ENCODE measurements at places on chromosomes 3 and 15.

- peak; percentile 82 for DNase-seq
These were observed 31.8 kb upstream of the RASA2 start for GRCh38 chr3:141454906-141455602.

GRCh38 chr15:57150066-57150865 lies 226.0 kb upstream of the CGNL1 start:
- peak; percentile 50 for DNase-seq

DNA sequence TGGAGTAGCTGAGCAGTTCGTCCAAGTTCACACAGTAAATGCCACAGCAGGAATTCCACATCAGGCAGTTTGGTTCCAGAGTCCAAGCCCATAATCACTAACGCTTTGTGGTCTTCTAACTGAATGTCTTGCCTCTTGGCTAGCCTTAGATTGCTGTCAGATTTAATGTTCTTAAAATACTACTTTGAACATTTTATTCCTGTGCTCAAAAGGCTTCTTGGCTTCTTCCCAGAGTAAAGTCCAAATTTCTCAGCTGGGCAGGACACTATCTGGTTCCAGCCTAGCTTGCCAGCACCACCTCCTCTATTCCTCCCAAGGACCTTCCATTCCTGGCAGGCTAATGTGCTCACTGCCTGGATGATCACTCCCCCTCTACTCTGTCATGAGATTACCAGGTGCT lies 256.9 kb downstream of the SQOR start:
- DNase-seq: no peak

- peak; percentile 46 for DNase-seq
These were observed 6.5 kb downstream of the DAG1 start for GRCh38 chr3:49476563-49476962.

DNA sequence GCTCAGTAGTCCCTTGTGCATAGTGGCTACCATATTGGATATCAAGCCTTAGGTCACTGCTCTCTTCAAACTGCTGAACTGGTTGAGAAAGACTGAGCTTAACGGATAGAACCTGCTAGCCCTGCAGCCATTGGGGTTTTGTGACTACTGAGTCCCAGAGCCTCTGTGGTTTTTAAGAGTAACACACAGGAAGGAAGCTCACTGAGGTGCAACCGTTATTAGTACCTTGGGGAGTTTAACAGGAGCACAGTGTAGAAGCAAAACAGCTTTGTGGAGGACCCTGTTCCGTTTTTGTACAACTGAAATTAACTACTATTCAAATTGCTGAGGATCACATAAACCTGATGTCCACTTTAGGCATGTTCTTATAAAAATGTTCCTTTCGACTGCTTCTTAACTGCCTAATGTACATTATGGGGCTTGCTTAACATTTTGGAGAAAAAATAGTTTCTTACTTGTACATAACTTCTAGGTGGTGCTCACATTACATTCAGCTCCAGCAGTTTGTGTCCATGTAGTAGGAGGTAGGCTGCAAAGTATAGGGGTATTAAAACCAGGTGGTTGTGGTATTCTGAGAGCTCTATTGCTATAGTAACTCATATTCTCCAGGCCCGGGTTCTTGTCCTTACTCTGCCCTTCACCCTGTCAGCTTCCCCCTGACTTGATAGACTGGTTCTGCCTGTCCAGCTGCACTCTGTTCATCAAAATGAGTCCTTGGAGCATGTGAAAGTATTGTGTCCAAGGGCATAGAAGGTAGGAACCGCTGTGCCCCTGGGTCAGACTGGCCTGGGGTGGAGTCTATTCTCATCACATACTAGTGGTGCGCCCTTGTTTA lies 17.3 kb downstream of the PXK start:
- DNase-seq: no peak

GRCh38 chr3:24196526-24196925 lies 251.4 kb downstream of the NR1D2 start:
- DNase-seq: peak; percentile 55

- peak; percentile 37 for DNase-seq
These were observed 417.1 kb downstream of the RBMS3 start for GRCh38 chr3:29697989-29698388.

- DNase-seq: no peak
These were observed 58.3 kb upstream of the NEDD4 start for GRCh38 chr15:56051676-56052075.

DNA sequence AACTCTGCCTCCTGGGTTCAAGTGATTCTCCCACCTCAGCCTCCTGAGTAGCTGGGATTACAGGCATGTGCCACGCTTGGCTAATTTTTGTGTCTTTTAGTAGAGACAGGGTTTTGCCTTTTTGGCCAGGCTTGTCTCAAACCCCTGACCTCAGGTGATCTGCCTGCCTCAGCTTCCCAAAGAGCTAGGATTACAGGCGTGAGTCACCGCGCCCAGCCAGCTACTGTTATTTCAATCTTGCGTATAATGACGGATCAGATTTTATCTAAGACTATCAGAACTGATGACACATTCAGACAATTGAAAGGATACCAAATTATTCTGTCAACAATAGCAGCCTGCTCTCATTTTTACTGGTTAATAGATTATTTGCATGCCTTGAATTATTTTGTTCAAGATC lies 612.2 kb downstream of the ZIC1 start:
- no peak for DNase-seq

DNA sequence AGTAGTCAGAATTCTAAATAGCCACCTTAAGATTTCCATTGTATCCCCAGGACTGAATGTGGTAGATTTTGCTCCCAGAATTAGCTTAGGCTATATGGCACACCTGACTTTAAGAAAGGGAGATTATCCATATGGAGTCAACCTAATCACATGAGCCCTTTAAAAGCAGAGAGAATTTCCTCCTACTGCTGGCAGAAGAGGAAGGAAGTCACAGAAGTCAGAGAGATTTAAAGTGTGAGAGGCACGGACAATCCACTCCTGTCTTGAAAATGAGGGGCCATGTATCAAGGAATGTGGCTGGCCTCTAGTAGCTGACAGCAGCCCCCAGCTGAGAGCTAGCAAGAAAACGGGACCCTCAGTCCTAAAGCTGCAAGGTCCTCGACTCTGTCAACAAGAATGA lies 26.8 kb downstream of the LRRC31 start:
- no peak for DNase-seq

- DNase-seq: peak; percentile 16
These were observed 1.0 kb upstream of the ARIH1 start for GRCh38 chr15:72472992-72473610.

- DNase-seq: no peak
These were observed 278.1 kb upstream of the CHRNA7 start for GRCh38 chr15:31752065-31752762.

DNA sequence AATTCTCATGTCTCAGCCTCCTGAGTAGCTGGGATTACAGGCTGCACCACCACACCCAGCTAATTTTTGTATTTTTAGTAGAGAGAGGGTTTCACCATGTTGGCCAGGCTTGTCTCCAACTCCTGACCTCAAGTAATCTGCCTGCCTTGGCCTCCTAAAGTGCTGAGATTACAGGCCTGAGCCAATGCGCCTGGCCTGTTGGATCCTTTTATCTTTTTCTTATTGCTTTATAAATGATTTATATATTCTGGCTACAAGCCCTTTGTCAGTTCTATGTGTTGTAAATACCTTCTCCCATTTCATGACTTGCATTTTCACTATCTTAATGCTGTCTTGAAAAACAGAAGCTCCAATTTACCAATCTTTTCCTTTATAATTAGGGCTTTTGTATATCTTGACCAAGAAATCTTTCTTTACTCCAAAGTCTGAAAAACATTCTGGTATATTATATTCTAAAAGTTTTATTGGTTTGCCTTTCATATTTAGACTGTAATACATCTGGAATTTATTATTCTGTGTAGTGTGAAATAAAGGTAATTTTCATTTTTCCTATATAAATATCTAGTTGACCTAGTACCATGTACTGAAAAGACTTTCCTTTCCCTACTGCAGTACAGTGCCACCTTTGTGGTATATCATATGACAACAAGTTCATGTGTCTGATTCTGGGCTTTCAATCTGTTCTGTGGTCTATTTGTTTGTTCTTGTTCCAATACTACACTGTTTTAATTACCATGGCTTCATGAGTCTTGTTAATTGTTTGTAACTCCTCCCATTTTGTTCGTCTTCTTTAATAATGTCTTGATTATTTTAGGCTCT lies 52.9 kb upstream of the RNU6-1 start:
- no peak for DNase-seq

- peak; percentile 61 for DNase-seq
These were observed 141.9 kb downstream of the TP63 start for GRCh38 chr3:189773056-189773455.

GRCh38 chr3:39343076-39343717 lies 13.7 kb downstream of the CCR8 start:
- no peak for DNase-seq

DNA sequence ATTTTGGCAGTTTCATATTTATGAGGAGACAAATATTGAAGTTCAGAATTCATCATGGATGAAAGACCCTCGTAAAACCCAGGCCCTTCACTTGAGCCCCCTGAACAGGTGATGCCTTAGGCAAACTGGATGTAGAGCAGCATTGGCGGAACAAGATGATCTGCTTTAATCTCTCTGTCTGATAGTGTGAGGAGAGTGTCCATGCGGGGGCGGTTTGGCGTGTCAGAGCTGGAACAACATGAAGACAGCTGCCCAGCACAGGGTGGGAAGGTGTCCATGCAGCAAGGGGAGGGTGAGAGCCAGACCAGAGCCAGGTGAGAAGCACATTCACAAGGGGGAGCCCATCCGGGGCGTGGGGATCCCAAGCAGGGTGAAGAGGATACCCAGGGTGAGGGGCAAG lies 31.8 kb upstream of the ANP32A start:
- no peak for DNase-seq

DNA sequence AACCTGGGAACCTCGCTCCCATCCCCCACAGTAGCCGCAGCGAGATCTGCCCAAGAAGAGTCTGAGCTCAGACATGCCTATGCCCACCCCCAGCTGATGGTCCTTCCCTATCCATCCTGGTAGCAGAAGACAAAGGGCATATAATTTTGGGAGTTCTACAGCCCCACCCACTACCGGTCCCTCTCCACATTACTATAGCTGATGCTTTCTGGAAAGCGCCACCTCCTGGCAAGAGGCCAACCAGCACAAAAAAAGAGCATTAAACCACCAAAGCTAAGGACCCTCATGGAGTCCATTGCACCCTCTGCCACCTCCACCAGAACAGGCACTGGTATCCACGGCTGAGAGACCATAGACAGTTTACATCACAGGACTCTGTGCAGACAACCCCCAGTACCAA lies 168.4 kb downstream of the MEGF11 start:
- no peak for DNase-seq

GRCh38 chr15:78038585-78039247 lies 38.8 kb downstream of the TBC1D2B start:
- no peak for DNase-seq

DNA sequence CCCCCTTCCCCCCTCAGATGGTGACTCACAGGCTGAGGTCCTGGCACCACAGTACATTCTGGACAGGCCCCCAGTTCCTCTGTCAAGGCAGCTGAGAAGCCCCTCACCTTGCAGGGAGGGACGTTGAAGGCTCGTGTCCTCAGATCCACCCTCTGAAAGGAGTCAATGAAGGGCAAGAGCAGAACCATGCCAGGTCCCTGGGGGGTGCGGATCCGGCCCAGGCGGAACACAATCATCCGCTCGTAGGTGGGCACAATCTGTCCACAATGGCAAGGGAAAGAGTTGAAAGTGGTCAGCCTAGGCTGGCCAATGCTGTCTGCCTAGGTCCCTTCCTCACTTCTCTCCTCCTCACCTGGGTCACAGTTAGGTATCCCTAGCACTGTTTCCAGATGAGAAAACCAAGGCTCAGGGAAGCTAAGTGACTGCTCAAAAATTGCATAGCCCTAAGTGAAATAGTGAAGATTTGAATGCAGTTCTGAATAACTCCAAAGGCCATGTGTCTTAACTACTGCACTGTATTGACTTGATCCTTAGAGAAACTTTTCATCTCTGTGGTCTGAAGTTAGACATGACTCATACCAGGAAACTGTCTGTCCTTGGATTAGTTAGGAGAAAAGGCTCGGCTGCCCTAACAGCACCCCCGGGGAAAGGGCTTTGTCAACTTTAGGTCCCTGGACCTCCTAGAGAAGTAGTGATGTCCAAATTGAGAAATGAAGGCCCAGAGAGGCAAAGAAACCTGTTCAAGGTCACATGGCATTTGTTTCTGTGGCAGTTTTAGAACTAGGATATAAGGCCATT lies 2.9 kb downstream of the STOML1 start:
- DNase-seq: peak; percentile 80

GRCh38 chr15:63351170-63351569 lies 30.5 kb downstream of the CA12 start:
- DNase-seq: no peak

DNA sequence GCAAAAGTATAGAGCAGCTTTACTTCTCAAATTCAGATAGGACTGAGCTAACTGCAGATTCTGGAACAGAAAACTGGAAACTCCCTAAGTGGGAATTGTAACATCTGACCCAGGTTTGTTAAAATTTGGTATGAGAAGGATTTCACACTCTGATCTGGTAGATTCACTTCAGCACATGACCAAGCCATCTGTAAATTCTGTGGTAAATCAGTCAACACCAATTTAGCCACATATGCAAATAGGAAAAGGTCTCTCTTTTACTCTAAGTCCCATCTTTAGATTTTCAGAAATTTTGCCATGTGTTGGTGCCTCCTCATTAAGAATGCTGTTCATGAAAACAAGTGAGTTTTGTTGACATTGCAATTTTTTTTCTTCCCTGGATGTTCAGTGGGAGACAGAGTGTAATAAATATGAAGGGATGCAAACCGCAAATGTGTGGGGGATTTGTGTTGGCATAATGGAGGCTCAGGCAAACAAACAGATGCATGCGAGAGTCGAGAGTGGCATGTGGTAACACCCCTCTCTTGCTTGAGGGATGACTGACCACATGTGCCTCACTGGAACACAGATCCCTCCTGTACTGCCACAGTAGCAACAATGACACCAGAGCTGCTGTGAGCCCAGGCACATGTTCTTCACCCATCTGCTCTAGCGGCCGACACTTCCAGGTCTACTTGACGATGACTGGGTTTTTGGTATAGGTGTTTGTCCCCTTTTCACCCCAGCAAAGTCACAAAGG lies 146.6 kb downstream of the FEZF2 start:
- DNase-seq: no peak

DNA sequence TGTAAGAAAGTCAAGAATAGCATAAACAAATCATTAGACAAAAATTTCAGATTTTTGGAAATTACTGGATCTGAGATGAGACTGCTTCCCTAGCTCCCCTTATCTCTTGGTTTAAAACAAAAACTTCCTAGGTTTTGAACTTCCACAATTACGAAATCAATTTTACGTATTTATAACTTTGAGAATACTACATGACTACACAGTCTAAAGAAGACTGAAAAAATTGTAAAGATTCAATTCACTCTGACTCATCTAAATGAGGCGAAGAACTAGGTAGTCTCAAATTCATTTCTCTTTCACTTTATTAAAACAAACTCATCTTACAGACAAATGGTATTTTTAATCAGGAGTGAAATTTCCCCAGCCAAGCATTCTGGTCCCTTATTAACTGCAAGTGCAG lies 10.3 kb downstream of the CCDC54 start:
- no peak for DNase-seq

DNA sequence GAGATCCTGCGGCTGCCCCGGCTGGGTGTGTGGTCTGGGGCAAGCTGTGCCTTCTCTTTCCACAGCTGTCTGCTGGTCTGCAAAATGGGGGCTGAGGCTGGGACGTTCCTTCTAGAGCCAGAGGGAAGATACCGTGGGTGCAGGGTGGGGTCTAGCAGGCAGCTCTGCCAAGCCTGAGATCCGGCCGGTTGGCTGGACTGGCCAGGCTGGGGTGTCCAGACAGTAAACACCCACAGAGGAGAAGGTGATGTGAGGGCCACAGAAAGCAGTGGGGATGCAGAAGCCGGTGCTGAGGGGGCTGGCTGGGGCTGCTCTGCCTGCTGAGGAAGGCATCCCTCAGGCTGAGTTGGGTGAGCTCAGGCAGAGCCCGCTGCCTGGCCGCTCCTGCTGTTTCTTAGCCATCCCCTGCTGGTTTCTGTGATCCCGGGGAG lies 46.1 kb downstream of the FBLN2 start:
- no peak for DNase-seq
